ENCODE measurements at places on chromosomes 16 and 17.
A peak's percentile ranks its signal among the peaks of the same experiment; 100 is the strongest.

- no peak for DNase-seq
Observed at GRCh38 chr16:86387468-86388440, 122.6 kb upstream of the FOXF1 start.

- no peak for DNase-seq
Observed at GRCh38 chr17:40801157-40801556, 1.4 kb upstream of the KRT28 start.

- DNase-seq: no peak
Observed at GRCh38 chr17:50920891-50921586, 54.9 kb upstream of the TOB1 start.

DNA sequence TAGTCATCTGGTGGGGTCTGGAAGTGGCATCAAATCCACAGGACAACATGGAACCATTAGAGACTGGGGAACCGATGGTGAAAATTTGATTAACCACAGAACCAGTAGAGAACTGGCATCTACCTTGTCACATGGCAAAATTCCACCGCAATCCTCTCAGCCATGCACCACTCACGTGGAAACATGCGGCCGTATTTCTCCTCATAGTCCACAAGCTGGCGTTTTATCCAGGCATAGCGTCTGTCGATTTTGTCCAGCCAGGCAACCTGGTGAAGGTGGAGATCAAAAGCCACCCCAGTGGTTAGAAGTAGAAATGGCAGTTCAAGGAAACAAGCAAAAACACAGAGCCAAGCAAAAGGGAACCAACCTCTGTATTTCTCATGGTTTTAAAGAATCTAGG lies 87.6 kb downstream of the VPS53 start:
- no peak for DNase-seq

GRCh38 chr16:17295948-17296347 lies 174.8 kb downstream of the XYLT1 start:
- no peak for DNase-seq

DNA sequence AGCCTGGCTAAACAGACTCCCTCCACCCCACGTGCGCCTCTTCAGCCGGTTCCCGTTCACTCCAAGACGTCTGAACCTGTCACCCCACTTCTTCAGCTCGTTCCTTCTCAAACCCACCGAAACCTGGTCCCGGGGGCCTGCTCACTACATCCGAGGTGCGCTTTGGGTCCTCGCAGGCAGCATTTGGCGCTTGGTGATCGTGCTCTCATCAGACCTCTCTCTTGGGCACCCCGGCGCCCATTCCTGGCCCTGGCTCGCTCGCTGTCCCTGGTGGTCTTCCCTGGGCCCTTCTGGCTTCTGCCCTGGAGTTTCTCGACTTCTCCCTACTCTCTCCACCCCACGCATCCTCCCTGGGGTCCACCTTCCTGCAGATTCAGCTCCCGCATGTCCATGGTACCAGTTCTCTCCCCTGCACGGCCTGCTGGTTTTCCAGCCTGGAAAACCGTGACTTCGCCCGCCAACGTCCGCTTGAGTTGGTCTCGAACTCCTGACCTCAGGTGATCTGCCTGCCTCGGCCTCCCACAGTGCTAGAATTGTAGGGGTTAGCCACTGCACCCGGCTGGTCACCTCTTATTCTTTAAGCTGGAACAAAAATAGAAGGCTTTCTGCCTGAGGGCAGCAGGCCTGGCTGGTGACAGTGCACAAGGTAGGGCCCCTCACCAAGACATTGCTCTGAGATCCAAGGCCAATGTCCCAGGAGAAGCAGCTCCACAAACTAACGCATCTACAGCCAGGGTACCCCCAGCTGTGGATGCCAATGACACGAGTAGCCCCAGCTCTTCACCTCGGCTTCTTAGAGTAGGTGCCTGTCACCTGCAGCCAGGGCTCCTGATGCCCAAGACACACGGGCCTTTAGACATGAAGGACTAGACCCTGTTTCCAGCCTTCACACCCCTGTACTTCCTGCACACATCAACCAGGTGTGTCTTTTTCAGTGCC lies 1.1 kb upstream of the MEAK7 start:
- DNase-seq: no peak

- no peak for DNase-seq
Observed at GRCh38 chr17:9226794-9227135, 205.5 kb downstream of the NTN1 start.

GRCh38 chr17:13599864-13600263 lies 1.9 kb downstream of the HS3ST3A1 start:
- DNase-seq: no peak

- DNase-seq: no peak
Observed at GRCh38 chr16:27430512-27430911, 28.5 kb downstream of the IL21R start.

- DNase-seq: peak; percentile 84
Observed at GRCh38 chr16:55292491-55292890, 31.5 kb upstream of the IRX6 start.

GRCh38 chr17:77881545-77881944 lies 77.0 kb upstream of the TNRC6C start:
- no peak for DNase-seq

- peak; percentile 77 for DNase-seq
Observed at GRCh38 chr17:56144223-56144622, 9.1 kb upstream of the ANKFN1 start.

- DNase-seq: no peak
Observed at GRCh38 chr17:31318298-31318801, 3.1 kb downstream of the EVI2A start.

GRCh38 chr17:14637260-14637659 lies 336.4 kb downstream of the HS3ST3B1 start:
- DNase-seq: no peak

DNA sequence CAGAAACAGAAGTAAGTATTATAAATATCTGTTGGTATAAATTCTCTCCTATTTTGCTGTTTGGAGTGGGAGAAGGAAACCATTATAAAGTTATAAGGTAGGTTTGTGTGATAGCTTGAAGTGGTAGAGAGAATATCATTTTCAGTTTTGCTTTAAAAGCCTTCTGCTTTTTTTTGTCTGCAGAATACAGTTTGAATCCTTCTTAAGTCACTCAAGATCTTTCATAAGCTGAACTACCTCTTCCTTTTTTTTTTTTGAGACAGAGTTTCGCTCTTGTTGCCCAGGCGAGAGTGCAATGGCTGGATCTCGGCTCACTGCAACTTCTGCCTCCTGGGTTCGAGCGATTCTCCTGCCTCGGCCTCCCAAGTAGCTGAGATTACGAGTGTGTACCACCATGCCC lies 9.0 kb downstream of the ATAD5 start:
- no peak for DNase-seq

DNA sequence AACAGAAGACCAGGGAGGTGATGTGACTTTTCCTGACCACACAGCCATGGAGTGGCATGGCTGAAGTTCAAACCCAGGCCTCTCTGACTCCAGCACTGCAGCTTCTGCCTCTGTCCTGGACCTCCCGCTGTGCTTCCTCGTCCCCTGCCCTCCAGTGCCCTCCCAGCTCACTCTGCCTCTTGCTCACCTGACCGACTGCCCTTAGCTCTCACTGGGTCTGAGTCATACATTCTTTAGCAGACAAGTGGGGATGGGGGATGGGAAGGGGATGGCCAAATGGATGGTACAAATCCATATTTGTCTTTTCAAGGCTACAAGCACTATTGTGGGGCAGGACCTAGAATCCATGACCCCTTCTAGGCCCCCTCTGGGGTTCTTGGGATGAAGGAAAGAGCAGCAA lies 33.0 kb downstream of the PITPNM3 start:
- DNase-seq: no peak

DNA sequence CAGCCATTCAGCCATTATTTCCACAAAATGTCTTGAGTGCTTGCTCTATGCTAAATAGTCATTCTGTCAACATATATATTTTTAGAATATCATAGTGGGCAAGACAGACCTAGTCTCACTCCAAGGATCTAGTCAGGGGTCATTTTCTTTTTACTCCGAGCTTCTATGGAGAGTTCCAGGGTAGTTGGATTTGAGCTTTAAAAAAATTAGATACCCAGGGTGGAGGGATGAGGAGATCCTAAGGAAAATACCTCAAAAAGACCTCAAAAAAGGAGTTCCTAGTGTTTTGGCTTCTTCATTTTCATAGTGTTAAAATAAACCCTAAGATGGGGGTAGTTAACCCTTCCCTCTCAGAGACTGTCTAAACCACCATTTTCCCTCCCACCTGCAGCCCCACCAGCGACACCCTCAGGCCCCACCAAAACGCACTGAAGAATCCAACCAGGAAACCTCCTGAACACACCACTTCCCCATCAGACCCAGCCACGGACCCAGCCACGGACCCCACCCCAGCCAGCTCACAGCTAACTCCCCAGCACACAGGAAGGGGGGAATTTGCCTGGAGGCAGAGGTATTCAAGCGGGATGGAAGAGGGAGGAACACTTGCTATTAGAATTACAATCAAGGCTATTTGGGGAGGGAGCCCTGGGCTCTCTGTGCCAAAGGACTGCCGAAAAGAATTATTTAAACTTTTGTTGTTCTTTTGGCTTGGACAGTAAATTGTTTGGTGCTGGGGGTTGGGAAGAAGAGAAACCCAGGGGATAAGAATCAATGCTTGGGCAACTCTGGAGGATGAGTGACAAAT lies 2.2 kb downstream of the ETV4 start:
- DNase-seq: no peak

DNA sequence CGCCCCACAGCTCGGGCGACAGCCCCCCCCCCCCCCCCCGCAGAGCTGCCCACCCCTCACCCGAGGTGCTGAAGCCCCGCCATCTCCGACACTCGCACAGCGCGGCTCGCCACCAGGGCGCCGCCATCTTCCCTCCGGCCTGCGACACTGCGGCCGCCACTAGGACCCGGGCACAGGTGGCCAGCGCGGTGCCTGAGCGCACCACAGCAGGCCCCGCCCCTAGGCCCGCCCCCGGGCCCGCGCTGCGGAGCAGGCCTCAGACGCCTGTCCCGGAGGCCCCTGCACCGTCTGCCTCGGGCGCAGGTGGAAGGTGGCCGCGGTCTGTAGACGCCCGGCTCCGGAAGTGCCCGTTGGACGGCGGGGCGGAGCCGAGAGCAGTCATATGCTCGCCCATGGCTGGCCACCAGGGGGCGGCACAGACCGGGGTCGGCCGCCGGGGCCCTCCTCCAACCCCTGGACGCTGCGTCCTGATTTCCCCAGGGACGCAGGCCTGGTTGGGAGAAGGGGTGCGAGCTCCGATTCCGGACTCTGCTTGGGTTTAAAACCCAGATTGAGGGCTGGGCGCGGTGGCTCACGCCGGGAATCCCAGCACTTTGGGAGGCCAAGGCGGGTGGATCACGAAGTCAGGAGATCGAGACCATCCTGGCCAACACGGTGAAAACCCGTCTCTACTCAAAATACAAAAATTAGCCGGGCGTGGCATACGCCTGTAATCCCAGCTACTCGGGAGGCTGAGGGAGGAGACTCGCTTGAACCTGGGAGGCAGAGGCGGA lies at the start of gene MRPL38:
MRPL38 (minus strand) TSS at position 136 of the 773 bp plus-strand sequence; CDS start at position 127, 9 bp downstream.
- DNase-seq: peak; percentile 98

DNA sequence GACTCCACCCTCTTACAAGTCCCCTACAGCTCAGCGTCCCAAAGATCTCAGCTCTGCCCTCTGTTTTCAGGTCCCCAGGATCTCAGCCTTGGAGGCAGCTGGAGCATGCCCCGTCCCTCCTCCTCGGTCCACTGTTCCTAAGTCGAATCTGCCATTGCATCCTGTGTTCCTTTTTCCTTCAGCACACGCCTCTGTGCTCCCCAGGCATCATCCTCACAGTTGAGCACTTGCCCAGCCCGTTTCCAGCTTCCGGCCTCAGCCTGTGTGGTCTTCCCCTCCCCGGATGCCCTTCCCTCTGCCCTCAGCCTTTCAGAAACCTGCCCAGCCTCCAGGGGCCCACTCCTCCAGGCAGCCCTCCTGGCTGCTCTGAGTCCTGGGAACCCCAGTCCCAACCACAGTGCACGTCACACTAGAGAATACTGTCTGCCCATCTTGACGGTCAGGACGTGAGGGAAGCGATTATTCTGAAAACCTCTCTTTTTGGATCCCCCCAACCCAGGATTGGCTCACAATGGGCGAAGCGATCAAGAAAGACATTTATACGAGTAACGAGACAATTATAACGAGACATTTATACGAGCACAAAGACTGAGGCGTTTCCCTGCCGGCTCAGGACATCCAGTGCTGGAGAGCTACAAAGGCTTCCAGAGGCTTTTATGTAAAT lies 41.4 kb downstream of the RPH3AL start:
- DNase-seq: no peak

GRCh38 chr16:88853325-88853941 lies 3.3 kb downstream of the GALNS start:
- DNase-seq: no peak

DNA sequence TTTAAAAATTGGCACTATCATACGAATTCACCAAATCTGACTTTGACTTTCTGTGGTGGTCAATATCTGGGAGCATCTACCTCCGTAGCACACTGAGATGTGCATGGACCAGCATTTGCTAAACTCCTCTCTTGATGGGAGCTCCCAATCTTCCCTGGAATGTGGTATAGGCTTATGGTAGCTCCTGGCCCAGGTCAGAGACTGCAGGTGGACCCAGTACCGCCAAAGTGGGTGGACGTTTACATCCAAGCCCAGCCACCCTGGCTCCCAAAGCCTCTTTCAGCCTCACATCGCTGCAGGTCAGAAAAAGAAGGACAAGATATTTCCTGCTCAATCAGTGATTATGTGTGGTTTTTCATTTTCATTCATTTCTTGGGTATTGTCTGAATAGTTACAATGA lies 43.1 kb upstream of the NKD1 start:
- no peak for DNase-seq

- DNase-seq: no peak
Observed at GRCh38 chr17:50355701-50356341, 9.9 kb downstream of the XYLT2 start.

DNA sequence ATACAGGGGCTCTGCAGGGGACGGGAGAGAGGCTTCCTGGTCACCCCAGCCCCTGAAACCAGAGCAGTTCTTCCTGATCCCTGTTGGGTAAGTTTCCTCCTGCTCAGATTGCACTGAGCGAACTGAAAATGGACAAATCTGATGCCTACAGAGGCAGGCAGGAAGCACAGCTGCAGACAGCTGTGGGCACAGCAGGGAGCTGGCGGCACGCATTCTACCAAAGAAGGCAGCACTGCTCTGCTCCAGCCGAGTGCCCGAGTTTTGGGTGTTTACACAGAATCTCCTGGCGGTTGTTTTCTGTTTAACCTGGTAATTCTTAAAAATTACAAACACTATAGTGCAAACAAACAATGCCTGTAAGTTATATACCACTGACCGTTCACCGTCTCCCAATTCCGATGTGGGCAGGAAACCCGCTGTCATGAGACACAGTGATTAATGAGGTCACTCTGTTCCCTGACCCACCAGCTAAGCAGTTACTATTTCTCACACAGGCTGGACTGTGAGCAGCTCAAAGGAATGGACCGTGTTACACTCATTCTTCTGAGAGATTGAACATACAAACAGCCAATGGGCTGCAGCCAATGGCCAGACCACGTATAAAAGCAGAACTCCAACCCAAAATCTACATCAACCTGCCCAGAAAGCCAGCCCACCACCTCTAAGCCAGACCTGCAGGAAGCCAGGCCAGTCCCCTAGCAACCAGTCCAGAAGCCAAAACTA lies 25.5 kb downstream of the NSMCE1 start:
- DNase-seq: no peak

GRCh38 chr16:72944757-72945485 lies 103.0 kb downstream of the ZFHX3 start:
- no peak for DNase-seq

- no peak for DNase-seq
Observed at GRCh38 chr16:75862098-75862386, 135.8 kb upstream of the CPHXL start.

- peak; percentile 65 for DNase-seq
Observed at GRCh38 chr17:29474297-29474696, 84.1 kb downstream of the TAOK1 start.

All from NCI-H524 (cell line).